Eye (tissue), 1 donor: ENCODE measurements at places on chromosomes 1 and 21.

- no peak for DNase-seq
These were observed 46.4 kb upstream of the RIPK4 start for GRCh38 chr21:41813226-41813625.

GRCh38 chr1:109263234-109263596 lies 13.9 kb downstream of the CELSR2 start:
- DNase-seq: no peak

DNA sequence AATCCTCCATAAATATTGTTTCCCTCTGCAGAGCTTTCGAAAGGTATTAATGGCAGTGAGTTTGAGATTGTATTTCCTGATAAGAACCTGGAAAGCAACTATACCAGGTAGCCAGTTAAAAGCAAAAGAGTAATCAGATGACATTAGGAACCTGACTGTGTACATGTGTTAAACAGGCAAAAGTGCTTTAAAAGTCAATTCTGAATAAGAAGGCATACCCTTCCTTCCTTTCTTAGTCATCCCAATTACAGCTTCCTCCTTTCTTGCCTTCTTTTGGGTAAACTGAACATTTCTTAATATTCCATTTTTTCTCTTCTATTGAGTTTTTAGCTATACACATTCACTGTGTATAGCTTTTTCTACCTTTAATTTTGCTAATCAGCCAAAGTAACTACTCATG lies 144.7 kb downstream of the ZNF281 start:
- DNase-seq: no peak

- no peak for DNase-seq
These were observed 15.1 kb upstream of the IL22RA1 start for GRCh38 chr1:24157918-24158481.

DNA sequence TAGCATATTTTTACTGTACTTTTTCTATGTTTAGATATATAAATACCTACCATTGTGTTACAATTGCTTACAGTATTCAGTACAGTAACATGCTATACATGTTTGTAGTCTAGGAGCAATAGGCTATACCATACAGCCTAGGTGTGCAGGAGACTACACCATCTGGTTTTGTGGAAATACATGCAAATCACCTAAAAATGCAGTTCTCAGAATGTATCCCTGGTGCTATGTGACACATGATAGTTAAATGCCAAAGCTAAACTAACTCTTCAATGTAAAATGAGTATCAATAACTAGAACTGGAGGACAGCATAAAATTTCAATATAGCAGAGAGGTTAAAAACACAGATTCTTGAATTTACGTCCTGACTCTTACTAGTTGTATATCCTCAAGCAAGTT lies 14.8 kb downstream of the NUCKS1 start:
- DNase-seq: no peak

GRCh38 chr1:37485902-37486679 lies 11.7 kb downstream of the ZC3H12A start:
- DNase-seq: no peak

GRCh38 chr1:151621351-151621750 lies 9.5 kb downstream of the SNX27 start:
- DNase-seq: no peak

DNA sequence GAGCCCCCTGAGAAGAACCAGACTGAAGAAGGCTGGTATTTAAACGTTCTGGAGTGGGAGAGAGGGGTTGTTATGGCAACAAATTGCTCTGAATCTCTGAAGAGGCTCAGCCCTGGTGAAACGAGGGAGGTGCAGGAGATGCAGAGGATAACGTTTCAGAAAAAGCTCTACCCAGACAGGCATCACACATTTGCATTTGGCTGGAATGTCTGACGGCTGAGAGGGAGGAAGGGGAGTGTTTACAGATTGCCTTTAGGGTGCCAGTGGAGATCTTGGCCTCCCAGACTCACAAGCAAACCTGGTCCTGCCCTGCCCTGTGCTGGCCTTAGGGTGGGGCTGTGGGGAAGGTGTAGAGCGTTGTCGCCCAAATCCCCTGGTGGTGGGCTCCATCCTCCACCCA lies 169.0 kb upstream of the AJAP1 start:
- DNase-seq: peak; percentile 51

- DNase-seq: no peak
These were observed 39.4 kb downstream of the PTAFR start for GRCh38 chr1:28136922-28137613.

GRCh38 chr21:44999972-45000636 lies 60.3 kb downstream of the SLX9 start:
- DNase-seq: no peak

- no peak for DNase-seq
These were observed 69.8 kb upstream of the FAM3B start for GRCh38 chr21:41246808-41247207.

- DNase-seq: no peak
These were observed 28.8 kb downstream of the GORAB start for GRCh38 chr1:170560681-170561285.

- DNase-seq: no peak
These were observed 30.1 kb downstream of the KCNJ15 start for GRCh38 chr21:38286739-38287471.

- peak; percentile 93 for DNase-seq
These were observed 46.8 kb upstream of the A3GALT2 start for GRCh38 chr1:33367485-33368405.
